ENCODE measurements at places on chromosomes 7 and 10.
A peak's percentile ranks its signal among the peaks of the same experiment; 100 is the strongest.

DNA sequence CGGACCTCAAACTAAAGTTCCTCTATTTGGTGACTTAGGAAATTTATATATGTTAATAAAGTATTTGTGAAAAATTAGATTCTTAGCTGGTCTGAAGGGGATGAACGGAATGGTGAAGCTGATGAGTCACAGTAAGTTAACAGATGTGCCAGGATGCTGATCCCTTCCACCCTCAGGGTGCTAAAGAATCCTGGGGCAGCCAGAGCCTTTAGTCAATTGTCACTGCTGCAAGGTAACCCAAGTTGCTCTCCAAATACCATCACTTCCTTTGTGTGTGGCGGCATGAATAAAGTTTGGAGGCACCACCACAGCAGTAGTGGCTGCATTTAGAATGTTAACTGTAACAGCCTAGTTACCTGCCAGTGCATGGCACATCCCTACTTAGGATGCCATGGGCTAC lies 222.6 kb upstream of the PPP1R3A start:
- DNase-seq, result peak; percentile 46

GRCh38 chr10:82757901-82758300 lies 882.9 kb downstream of the NRG3 start:
- no peak for DNase-seq

DNA sequence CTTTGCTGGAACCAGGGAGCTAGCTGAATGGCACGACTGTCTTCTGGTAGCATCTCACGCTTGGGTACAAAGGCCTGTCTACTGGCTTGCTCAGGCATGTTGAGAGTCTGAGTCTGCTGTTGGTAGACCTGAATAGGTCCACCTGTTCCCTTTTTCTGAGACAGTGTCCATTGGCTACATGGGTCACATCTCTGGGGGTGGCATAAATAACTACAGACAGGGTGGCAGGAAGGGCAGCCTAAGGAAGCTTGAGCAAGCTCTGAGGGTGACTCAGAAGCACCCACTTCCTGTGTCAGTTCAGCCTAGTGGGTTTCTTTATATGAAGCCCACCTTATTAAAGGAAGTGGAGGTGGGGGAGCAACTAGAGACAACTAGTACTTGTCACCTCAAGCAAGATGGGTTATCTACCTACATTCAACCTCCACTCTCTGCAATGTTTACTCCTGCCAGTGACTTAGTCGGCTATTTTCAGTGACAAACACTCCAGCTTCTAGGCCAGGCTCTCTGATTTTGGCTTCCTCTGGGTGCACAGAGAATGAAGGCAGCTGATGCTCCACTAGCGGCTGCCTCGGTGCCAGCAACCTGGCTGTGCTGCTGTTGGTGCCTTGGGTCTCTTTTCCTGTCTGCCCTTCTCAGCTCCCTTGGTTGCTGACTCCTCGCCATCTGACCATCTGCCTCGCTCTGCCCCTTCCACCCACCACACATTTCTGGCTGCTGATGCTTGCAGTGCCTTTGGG lies 5.7 kb upstream of the ZYX start:
- peak; percentile 50 for DNase-seq

GRCh38 chr7:38190011-38190410 lies 12.0 kb downstream of the STARD3NL start:
- peak; percentile 49 for DNase-seq

DNA sequence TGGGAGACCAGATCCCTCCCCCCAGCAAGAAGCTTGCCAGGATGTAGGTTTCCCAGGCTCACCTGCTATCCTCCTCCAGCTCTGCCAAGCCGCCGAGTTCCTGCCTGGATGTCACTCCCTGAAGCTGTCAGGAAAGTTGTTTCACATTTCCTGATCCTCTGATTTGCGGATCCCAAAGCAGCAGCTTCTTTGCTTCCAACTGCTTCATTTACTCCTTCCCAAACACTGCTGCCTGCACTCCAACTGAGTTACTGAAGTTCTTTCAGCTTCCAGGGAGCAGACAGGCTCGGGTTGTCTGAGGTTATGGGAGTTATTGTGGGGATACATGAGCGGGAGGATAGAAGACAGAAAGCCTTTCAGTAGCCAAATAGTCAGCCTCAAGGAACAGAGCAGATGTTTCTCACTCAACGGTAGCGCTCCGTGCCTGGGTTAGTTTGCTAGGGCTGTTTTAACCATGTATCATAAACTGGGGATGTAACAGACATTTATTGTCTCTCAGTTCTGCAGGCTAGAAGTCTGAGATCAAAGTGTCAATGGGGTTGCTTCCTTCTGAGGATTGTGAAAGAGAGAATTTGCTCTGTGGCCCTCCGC lies 516.0 kb downstream of the REEP3 start:
- no peak for DNase-seq

- DNase-seq, result peak; percentile 98
These were observed 4.3 kb downstream of the LRRC20 start for GRCh38 chr10:70378122-70378521.

GRCh38 chr10:32713560-32713959 lies 244.5 kb downstream of the ITGB1 start:
- peak; percentile 25 for DNase-seq

DNA sequence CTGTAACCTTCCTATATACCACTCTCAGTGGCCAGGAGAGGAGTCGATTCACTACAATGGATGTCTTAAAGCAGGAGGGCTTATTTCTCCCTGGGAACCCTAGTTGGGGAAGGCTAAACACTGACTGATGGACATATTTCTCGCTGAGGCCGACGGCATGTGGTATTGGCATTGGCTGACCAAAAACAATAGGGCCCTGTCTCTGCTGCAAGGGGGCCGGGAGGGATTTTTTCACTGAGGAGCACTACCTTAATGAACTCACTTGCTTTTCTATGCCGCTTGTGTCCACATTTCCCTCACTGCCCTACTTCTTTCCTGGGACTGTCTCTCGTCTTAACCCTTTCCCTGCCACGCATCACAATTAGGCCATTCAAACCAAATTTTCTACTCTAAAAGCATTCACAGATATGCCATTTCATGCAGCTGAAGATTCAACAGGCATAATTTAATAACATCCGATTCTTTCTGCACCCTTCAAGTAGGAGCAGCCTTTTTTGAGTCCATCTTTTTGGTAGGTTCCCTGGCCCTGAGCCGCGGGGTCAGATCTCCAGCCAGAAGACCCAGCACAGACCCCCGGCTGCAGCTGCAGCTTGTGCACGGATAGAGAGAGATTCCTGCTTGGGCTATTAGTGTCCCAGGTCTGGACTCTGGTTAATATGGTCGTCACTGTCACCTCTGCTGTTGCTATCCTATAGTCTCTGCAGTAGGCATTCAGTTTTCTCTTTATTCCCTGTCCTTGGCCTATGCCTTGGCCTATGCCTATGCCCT lies 118.7 kb downstream of the HIPK2 start:
- no peak for DNase-seq

- no peak for DNase-seq
These were observed 148.4 kb downstream of the TMEM26 start for GRCh38 chr10:61304746-61305145.

- DNase-seq, result no peak
These were observed 157.9 kb upstream of the GRM3 start for GRCh38 chr7:86485827-86486226.

GRCh38 chr7:11557627-11558026 lies 274.4 kb downstream of the THSD7A start:
- DNase-seq, result peak; percentile 29

DNA sequence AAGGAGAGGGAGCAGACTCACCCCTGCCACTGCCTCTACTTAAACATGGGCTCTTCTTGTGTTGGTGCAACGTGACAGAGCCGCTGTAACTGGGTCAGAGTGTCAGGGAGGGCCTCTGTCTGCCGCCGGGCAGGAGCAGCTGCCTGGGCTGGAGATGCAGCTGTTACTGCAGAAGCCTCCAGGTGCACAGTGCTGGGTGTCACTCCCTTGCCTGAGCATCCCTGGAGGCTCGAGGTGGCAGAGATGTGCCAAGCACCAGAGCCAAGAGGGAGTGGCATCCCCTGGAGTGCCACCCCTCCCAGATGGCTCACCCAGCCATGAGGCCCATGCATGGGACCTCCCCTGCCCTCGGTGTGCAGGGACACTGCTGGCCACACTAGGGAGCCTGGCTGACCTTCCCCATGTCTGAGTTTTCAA lies 145.7 kb downstream of the PRPF18 start:
- DNase-seq, result no peak

GRCh38 chr7:79930604-79931003 lies 204.0 kb upstream of the GNAI1 start:
- DNase-seq, result no peak

DNA sequence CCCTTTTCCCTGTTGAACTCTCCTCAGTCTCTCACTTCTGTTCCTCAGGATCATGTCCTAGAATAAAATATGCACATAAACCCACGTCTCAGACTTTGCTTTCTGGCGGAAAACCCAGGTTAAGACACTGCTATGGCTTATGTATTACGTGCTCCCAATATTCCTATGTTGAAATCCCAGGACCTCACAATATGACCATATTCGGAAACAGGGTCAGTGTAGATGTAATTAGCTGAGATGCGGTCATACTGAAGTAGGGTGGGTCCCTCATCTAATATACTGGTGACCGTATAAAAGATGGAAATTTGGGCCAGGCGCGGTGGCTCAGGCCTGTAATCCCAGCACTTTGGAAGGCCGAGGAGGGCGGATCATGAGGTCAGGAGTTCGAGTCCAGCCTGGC lies 59.9 kb downstream of the KIAA1549 start:
- DNase-seq, result no peak

- peak; percentile 54 for DNase-seq
These were observed 158.7 kb upstream of the LANCL2 start for GRCh38 chr7:55206235-55207029.

DNA sequence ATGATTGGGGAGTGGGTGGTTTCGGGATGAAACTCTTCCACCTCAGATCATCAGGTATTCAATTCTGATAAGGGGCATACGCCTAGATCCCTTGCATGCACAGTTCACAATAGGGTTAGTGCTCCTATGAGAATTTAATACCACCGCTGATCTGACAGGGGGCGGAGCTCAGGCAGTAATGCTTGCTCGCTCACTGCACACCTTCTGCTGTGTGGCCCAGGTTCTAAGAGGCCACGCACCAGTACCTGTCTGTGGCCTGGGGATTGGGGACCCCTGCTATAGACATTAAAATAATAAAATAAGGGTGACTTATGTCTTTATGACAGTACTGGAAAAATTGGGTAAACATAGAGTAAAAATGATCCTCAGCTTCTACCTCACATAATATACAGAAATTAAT lies 66.1 kb downstream of the SAMD9 start:
- DNase-seq, result no peak

DNA sequence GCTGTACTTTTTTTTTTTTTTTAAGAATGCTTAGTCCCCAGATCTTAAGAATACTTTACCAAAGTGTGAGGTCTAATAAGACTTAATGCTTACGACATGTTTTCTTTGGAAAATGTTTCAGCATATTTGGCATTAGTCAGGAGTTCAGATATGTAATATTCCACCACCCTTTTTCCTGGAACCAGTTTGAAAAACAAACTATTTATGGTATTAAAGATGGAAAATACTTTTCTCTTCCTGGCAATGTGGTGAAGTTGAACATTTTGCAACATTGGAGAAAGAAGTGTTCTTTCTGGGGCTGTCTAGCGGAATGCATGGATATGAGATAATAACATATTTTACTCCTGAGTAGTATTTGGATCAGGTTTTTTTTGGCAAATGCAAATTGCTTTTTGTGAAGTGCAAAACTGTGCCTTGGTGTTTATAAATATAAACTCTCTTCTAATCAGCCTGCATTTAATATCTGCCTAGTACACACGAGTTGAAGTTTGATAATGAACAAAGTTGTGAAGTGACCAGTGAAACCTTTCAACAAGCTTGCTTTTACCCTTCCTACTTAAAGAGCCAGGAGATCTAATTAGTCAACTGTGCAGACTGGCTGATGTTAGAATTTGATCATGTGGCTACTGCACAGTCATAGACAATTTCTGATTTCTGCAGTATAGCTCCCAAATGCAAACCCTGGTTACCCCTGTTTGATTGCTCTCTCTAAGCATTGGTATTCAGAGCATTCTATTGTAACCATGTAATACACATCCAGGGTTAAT lies 20.9 kb downstream of the MAP3K8 start:
- DNase-seq, result peak; percentile 2
